A549 treated with CORT108297 at 1 μM for 4 hours (cell line): ENCODE measurements at places on chromosomes 12 and 14. TPM values are rescaled to one million over a fixed set of nuclear protein-coding genes. Genes with fewer than 3 reads are reported as not detected.

GCH1 gene
- 2.8 to 4.7 TPM (median 3.5 TPM) in 5 replicates for total RNA-seq

TSPAN11 gene
- 0.05 to 0.08 TPM (median 0.08 TPM) in 5 replicates for total RNA-seq

STRN3 gene
- 12.9 to 17.7 TPM (median 15.8 TPM) in 5 replicates for total RNA-seq

CMA1 gene
- total RNA-seq: not detected in 5 replicates

BEGAIN gene
- 7.0 to 11.8 TPM (median 9.8 TPM) in 5 replicates for total RNA-seq

HOXC12 gene
- total RNA-seq: not detected in 5 replicates

TBX3 gene
- total RNA-seq: 28.7 to 40.7 TPM (median 39.8 TPM) in 5 replicates

SIRT4 gene
- 0.79 to 0.96 TPM (median 0.89 TPM) in 5 replicates for total RNA-seq
